ENCODE measurements at places on chromosomes 7 and 10.

DNA sequence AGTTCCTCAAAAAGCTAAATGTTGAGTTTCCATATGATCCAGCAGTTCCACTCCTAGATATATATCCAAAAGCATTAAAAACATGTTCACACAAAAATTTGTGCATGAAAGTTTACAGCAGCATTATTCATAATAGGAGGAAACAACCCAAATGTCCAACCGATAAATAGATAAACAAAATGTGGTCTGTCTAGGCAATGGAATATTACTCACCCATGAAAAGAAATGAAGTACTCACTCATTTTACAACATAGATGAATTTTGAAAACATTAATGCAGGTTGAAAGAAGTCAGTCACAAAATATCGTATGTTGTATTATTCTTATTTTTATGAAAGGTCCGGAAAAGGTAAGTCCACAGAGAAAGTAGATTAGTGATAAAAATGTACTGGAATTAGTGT lies 34.0 kb downstream of the BMPR1A start:
- no peak for DNase-seq

GRCh38 chr7:25777969-25778708 lies 373.9 kb upstream of the NFE2L3 start:
- no peak for DNase-seq

- no peak for DNase-seq
These were observed 30.4 kb downstream of the MKRN1 start for GRCh38 chr7:140448781-140449480.

GRCh38 chr7:137578541-137578940 lies 235.0 kb upstream of the PTN start:
- DNase-seq: no peak

DNA sequence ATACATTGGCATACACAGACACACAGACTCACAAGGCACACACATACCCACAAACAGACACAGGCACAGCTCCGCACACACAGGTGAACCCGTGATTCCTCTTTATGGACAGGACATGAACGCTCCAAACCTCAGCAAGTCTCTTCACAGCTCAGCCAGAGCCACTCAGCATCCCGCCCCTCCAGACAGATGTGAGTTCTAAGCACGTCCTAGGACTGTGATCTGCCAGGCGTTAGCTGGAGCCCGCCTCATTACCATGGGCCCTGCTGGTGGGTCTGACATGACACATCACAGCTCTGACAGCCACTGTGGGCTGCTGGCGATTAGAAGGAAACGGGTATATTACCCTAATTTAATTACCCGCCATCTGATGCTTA lies 176.7 kb upstream of the PPP2R2D start:
- no peak for DNase-seq

GRCh38 chr7:4445777-4446176 lies 236.3 kb upstream of the FOXK1 start:
- no peak for DNase-seq

DNA sequence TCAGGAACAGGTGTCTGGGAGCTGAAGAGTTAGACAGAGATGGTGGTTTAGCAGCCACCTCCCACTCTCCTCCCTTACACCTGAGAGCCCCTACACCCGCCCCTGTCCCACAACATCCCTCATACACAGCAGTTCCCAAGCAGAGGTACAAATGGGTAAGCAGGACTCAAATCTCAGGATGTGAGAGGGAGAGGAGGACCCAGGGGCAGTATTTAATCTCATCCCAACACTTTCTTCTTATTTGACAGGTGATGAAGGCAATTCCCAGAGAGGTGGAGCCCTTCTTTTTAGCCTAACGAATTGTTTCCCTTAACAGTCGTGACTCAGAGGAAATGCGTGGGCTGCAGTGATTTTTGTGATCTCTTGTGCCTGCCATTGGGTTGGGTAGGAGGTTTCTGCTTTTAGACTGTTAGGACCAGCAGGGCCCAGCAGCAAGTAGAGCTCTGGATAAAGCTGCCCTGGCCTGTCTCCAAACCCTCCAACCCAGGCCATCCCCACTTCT lies 191.3 kb downstream of the HECW1 start:
- no peak for DNase-seq

GRCh38 chr7:101589052-101589451 lies 40.0 kb downstream of the MYL10 start:
- no peak for DNase-seq
